ENCODE measurements at places on chromosomes 5 and 9.

DNA sequence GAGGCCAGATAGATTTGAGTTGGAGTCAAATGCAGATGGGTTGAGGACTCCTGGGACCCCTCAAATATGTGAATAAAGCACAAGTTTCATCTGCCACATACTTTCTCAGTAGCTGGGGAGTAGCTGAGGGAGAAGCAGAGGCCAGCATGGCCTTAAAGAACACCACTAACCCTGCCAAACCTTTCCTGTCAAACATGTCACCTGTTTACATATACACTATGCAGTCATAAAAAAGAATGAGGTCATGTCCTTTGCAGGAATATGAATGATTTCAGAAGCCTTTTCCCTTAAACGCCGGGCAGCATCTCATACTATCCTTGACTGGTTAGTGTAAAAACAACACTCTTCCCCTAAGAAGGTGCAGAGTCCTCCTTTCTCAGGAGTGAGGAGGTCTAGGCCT lies 25.2 kb upstream of the HSD17B4 start:
- no peak for DNase-seq

DNA sequence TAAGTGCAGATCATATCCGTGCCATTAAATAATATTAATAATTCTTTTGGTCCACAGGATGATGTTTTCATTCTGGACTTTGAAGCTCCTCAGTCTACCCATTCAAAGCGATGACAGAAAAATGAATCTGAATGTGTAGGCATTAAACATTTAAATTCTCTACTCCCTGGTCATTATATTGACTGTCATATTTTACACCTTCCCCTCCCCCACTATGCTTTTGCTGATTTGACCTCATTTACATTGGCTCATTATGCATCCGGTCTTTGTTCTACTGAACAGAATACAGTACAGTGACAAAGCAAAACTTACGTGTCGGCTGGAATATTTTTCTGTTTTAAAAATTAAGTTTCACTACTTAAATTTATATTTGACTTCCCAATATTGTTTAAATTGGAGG lies 289.7 kb upstream of the TMEM161B start:
- no peak for DNase-seq

DNA sequence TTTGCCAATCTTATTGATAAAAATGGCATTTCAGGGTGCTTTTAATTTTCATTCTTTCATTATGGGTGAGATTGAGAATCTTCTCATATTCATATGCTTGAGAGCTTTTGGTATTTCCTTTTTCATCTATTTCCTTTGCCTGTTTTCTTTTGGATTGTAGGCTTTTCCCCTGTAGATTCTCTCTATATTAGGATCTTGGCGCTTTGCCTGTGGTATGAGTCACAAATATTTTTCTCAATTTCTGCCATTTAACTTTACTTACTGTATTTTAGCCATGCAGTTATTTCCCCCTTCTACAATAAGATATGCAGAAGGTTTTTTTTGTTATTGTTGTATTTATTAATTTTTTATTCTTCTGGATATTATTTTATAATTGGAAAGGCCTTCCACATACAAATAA lies 21.5 kb upstream of the KLF9 start:
- DNase-seq = no peak

- DNase-seq = no peak
Observed at GRCh38 chr9:130138171-130138653, 34.0 kb upstream of the NCS1 start.

DNA sequence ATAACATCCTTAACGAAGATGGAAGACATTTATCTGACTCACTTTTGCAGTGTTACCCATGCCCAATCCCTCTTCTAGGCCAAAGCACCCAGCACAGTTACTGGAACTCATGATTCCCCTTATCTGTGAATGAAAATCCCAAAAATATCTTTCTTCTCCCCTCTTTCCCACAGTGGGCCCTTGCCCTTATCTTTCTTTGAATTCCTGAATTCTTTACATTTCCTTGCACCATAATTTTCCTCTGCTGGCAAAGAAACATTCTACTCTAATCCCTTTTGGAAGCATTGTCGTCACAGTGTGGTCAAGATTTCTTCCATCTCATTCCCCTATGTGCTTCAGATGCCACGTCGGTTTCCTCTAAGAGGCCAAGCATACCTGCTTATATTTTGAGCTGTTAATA lies 135.9 kb upstream of the LIFR start:
- DNase-seq = no peak

DNA sequence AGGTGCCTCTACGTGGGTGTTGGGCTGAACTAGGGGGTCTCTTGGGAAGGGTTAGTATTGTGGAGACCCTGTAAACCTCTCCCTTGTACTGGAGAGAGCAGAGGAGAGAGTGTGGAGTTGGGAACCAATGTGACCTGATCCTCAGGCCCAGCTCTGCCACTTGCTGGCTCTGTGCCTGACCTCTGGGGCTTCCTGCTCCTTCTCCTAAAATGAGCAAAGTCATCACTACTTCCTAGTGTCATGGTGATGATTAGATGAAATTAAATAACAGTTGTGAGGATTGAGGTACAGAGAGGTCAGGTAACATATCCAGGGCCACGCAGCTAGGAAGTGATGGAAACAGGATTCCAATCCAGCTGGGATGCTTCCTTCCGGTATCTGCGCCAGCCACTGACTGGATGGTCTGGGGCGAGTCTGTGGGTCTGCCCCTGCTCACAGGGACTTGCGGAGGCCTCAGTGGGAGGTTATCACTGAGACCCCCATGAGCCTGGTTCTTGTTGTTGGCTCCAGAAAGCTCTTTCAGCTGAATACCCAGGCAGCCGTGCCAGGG lies 9.2 kb downstream of the GALNT10 start:
- DNase-seq = no peak

DNA sequence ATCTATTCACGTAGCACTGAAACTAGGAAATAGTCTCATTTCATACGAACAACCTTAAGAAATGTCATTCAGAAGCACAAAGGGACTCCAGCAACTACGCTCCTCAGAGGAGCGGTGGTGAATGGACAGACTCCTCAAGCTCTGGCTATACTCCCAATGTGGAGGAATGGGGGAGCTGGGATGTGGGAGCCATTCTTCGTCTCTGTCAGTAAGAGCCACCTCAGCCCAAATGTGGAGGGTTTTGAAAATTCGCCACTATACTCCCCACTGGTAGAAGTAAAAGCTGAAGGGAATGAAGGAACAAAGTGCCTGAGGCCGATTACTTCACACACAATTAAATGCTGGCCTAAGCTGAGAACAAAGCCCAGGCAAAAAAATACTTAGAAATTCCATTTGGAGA lies 96.3 kb downstream of the ADAMTS12 start:
- DNase-seq = no peak

DNA sequence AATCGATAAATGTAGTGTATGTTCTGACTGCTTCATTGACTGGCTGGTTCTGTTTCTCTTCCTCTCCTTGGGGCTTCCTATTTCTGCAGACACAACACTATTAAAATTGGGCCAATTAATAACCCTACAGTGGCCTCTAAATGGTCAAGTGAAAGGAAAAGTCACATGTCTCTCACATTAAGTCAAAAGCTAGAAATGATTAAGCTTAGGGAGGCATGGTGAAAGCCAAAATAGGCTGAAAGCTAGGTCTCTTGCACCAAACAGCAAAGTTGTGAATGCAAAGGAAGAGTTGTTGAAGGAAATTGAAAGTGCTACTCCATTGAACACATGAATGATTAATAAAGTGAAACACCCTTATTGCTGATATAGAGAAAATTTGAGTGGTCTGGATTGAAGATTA lies 58.2 kb downstream of the CCNH start:
- DNase-seq = no peak

- DNase-seq = no peak
Observed at GRCh38 chr9:103789686-103790085, 304.4 kb upstream of the SMC2 start.

- no peak for DNase-seq
Observed at GRCh38 chr5:14580398-14581034, 1.1 kb upstream of the OTULINL start.

GRCh38 chr9:75692309-75692708 lies 198.2 kb upstream of the PCSK5 start:
- no peak for DNase-seq

DNA sequence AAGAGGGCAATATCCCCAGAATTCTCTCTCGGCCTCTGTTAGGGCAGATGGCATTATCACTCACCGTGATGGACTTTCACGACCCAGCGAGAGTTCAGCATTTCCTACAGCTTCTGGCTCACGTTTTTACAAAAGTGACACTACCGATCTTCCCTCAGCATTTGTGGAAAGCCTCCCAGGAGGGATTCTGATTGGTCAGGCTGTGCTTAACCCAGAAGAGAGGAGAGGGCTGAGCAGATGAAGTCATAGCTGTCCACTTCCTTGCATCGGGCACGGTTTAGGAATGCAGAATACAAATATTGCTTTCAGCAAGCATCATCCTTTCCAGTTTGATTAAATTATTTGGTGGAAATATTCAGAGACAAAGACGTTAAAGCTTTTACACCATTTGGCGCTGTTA lies 277.4 kb upstream of the MSX2 start:
- no peak for DNase-seq

DNA sequence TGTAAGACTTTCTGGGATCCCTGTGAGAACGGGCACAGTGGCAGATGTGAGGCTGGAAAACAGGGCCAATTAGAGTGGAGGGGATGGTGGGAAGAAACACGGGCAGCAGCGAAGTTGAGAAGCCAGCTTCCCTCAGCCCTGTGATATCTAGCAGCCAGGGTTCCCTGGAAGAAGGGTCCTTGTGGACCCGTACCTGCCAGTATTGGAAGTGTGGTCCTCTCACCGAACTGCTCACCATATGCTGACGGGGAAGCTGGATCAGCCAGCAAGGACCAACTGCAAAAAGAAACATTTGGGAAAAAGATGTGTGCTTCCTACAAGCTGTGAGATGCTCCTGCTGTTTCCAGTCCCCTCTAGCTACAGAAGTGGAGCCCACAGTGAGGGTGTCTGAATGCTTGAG lies 13.6 kb downstream of the CKMT2 start:
- no peak for DNase-seq

DNA sequence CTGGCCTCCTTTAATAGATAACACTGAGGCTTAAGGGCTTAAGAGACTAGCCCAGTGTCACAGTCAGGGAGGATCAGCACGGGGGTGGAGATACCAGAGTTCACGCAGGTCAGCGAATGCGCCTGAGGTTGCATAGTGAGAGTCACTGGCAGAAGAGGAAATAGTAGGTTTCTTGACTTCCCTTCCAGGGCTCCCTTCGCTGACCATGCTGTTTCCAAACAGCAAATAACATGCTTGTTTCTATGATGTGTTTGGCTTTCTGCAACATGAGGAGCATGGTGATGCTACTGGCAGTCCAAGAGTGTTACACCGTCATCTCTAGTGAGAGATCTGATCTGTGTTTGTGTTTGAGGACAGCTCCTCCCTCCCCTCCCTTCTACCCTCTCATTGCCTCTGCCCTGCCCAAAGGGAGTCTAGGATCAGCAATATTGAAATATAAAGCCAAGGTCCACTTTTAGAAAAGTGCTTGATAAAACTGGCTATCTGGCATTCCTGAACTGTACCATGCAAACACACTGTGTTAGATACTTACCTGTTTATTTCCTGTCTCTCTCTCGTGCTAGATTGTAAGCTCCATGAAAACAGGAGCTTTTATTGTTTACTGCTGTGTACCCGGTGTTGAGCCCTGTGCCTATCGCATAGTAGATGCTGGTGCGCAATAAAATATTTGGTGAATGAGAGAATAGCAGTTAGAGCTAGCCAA lies 12.3 kb downstream of the TLE4 start:
- no peak for DNase-seq

- no peak for DNase-seq
Observed at GRCh38 chr9:114476891-114477469, 28.3 kb downstream of the WHRN start.

- no peak for DNase-seq
Observed at GRCh38 chr9:107732781-107733522, 243.4 kb upstream of the KLF4 start.

DNA sequence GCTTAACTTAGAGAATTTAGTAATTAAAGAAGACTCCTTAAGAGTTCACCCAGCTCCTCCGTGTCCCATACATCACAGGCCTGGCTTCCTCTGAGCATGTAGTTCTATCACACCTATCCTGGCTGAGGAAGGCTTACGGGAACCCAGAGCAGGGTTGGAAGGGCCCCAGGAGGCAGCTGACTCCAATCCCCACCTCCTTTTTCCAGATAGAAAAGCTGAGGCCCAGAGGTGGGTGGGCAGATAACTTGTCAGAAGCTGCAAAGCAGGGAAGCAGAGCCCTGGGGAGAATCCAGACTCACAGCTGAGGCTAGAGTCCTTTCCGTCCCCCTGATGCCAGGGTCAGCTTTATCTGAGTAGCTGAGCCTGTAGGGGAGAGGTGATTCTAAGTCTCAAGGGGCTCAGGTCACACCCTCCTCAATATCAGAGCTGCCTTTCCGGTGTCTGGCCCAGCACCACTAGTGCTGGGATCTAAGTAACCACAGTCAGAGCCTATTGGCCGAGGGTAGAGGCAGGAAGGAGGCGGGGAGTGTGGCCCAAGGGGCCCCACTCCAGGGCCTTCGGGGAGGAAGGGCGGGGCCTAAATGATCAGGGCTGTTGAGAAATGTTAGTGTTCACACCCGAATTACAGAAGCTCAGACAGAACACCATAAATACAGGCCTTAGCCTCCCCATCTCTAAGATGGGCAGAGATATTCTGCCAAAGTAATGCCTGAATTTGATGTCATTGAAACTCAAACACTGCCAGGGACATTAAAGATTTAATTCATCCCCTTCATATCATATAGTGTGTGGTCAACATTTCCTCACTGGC lies 9.9 kb downstream of the CCDC69 start:
- peak; percentile 65 for DNase-seq

GRCh38 chr5:83846624-83847350 lies 126.1 kb upstream of the HAPLN1 start:
- DNase-seq = no peak

- no peak for DNase-seq
Observed at GRCh38 chr9:117742131-117742530, 37.9 kb downstream of the TLR4 start.

DNA sequence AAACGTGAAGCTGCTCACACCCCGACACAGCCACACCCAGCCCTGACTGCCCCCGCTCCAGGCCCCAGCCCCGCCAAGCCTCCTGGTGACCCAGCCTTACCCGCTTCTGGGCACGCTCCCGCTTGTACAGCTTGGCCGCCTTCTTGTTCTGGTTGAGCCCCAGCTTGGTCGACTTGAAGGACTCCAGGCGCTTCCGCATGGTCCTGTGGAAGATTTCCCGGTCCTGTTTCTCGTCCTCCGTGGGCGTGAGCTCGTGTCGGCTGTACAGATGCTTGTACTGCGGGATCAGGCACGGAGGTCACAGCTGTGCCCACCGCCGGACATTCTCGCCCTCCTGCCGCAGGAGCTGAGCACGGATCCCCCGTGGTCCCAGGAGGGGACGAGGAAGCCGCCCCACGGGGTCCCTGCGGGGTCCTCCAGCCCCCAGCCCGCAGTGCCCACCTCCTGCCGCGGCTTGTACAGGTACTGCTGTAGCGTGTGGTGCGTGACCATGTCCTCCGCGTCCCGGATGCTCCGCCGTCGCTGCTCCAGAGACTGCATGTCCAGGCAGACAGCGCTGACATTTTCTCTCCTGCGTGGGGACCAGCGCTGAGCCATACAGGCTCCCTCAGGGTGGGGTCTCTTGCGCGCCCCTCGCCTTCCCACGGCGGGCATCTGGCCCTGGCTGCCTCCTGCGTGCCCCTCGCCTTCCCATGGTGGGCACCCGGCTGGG lies 33.3 kb downstream of the EXOC3 start:
- DNase-seq = no peak

- no peak for DNase-seq
Observed at GRCh38 chr9:76137931-76138330, 247.5 kb downstream of the PCSK5 start.

All from stimulated activated CD8-positive, alpha-beta memory T cell treated with anti-CD3 and anti-CD28 coated beads, Interleukin-15, amount 100 ng/mL, for 4 hours (primary cell).